Left ventricle myocardium superior (tissue), 1 donor: ENCODE measurements at places on chromosomes 3 and 15. TPM values are rescaled to one million over a fixed set of nuclear protein-coding genes. Genes with fewer than 3 reads are reported as not detected.

DNA sequence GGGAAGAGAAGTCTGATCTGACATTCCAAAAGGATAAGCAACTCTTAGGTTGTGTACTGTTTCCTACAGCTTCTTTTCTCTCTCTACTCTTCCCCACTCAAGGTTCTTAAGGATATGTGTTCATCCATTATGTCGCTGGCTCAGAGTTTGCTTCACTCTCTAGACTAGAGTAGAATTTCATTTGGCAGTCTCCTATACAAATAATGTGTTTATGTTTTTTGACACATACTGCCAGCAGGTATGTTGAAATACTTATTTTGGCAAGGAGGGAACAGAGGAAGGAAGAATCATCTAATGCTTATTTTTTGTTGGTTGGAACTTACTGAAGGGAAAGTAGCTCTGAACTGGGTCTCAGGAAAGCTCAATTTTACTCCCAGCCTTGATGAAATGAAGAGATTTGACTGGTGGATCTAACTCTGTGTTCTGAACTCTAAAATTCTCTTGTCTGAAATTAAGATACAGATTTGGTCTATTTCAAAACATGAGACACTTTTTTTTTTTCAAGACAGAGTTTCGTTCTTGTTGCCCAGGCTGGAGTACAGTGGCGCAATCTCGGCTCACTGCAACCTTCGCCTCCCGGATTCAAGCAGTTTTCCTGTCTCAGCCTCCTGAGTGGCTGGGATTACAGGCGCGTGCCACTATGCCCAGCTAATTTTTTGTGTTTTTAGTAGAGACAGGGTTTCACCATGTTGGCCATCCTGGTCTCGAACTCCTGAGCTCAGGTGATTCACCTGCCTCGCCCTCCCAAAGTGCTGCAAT, 7.6 kb upstream of the EMC3 start:
- no peak for DNase-seq

GRCh38 chr15:84824260-84825007, 7.3 kb downstream of the ALPK3 start:
- DNase-seq, result peak; percentile 54

DNA sequence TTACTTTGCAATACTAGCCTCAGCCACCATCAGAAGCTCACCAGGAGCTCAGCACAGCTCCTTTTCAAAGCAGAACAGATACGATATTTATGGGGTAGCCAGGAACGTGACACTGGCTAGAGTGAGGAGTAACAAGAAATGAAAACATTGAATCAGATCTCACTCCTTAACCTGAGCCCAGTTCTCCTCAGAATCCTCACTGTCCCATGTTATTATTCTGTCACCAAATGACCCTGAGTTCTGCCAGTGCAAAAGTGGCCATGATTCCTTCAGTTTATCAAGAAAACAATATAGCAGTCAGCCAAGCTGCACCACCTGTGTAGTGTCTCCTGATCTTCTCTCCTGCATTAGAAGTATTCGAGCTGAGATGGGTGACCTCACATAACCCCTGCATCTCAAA, 956.7 kb downstream of the TUSC7 start:
- DNase-seq, result no peak

- no peak for DNase-seq
Observed at GRCh38 chr15:98900356-98900755, 107.2 kb downstream of the PGPEP1L start.

DNA sequence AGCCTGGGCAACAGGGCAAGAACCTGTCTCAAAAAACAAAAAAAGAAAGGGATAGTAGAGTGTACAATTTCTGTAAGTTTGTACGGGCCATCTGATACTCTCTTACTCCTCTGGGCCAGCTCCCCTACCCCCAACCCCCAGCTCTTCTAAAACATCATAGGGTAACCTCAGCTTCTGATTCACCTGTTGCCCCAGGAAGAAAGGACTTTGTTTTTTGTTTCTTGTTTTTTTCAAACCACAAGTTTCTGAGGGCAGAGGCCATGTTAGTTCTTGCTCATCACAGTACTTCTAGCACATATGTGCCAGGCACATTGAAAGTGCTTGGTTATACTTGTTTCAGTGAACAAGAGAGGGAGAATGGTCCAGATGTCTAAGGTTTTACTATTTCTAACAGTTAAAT, 20.2 kb downstream of the ATOSA start:
- DNase-seq, result no peak

DNA sequence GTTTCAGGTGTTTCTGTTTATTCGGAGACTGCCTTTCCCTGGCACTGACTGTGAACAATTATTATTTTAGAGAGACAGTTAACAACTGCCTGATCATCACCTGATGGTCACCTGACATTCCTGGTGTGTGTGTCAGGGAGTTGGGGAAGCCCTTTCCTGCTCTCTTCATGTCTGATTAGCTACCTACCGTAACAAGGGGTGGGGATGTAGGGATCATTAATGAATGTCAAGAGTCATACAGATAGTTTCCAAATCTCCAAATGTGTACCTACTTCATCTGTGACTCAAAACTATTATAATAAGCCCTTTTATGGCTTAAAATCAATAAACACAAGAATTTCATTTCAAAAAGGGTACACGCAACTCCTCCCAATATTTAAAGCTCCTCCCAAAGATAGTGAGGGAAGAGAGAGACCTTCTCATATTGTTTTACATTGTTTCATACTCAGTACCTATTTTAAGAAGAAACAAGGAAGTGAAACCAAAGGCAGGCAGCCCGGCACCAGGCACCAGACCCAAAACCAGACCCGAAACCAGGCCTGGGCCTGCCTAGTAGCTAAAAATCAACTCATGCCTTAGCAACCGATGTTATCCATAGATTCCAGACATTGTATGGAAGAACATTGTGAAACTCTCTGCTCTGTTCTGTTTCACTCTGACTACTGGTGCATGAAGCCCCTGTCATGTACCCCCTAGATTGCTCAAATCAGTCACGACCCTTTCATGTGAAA, 844.9 kb upstream of the ALCAM start:
- no peak for DNase-seq

DNA sequence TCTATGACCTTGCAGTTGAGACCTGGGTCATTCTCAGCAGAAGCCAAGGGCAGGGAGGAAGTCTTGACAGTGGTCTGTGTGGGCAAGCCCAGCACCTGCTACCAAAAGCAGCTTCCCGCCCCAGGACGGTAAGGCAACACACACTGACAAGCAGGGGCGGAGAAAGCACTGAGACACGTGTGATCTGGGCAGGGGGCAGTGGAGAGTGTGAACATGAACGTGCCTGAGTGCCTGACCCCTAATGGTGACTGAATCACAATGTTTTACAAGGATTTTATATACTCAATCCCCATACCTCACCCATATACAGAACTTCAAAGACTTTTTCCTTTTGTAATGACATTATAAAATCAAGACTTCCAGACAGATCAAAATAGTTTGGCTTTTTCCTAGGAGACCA, 35.2 kb downstream of the ANP32A start:
- no peak for DNase-seq

- DNase-seq, result no peak
Observed at GRCh38 chr15:67741308-67741707, 84.0 kb upstream of the SKOR1 start.

DNA sequence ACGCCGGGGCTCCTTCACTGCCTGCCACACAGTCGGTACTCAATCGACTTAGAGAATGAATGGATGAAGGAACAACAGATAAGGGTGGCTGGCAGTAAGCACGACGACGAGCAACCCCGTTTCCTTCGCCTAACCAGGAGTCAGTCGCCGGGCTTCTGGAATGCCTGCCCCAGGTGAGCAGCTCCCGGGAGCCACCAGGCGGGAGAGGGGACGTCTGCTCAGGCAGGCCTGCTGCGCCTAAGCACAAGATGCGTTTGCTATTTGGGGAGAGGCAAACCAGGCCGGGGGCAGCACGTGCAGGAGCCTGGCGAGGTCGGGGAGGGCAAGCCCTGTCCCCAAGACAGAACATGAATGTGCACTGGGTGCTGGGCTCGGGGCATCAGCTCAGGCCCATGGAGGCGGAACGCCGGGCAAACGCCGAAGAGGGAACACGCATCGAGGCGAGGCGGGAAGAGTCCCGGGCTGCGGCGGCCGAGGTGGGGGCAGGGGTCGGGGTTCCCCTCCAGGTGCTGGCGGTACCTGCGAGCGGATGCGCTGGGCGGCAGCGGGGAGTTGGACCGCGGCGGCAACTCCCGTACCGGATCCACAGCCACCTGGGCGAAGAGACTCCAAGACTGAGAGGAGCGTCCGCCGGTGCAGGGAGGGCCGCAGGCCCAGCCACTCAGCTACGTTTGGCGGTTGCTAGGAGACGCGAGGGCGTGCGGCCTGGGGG, at the start of gene CFAP92:
CFAP92 (minus strand) TSS at position 616 of the 712 bp plus-strand sequence. CDS start 772 bp downstream, outside the sequence.
- peak; percentile 93 for DNase-seq

DNA sequence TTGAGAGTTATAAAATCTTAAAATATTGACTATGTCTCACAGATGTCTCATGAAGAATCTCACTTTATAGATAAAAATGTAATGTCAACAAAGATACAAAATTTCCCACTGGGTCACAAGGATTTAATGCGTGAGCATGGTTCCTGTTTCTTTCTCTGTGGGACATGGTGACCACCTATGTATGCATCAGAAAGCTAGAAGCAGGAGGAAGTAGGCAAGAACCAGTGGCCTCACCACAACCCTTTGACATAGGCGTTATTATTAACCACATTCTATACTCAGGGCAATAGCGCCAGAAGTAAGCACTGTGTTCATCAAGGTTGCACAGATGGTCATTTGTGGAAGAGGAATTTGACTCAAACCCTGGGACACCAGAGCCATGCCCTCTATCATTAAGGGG, 11.7 kb upstream of the ADAMTS17 start:
- no peak for DNase-seq

DNA sequence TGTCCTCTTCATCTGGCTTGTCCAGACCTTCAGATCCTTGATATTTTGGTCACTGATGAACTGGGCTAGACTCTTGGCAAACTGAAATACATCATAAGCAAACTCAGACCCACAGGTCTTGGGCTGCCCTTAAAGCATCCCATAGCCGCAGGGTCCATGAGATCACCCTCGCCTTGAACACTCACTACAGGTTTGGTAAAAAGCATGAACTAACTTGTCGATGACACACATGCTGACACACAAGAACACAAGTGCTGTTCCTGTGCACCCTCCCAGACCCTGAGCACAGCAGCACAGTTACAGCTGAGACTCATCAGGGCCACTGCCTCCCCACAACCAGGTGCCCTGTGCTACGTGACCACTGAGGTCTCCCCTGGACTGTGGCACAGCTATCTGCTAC, 21.0 kb downstream of the PFKFB4 start:
- DNase-seq, result no peak

DNA sequence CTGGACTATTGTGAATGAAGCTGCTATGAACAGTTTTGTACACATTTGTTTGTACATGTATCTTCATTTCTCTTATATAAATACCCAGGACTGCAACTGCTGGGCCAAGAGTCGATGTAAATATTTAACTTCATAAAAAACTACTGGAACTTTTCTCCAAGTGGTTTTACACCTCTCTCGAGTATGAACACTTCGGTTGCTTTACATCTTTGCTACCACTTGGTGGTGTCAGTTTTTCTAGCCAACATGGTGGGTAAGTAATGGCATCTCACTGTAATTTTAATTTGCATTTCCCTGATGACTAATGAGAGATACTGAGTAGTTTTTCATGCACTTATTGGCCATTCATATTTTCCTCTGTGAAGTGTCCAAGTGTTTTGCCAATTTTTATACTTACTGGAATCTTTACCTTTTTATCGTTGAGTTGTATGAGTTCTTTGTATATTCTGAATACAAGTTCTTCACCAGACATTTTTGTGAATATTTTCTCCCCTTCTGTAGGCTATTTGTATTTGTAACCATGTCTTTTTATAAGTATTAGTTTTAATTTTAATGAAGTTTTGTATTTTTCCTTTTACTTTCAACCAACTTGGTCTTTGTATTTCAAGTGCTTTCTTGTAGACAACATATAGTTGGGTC, 44.4 kb downstream of the PCOLCE2 start:
- DNase-seq, result no peak

DNA sequence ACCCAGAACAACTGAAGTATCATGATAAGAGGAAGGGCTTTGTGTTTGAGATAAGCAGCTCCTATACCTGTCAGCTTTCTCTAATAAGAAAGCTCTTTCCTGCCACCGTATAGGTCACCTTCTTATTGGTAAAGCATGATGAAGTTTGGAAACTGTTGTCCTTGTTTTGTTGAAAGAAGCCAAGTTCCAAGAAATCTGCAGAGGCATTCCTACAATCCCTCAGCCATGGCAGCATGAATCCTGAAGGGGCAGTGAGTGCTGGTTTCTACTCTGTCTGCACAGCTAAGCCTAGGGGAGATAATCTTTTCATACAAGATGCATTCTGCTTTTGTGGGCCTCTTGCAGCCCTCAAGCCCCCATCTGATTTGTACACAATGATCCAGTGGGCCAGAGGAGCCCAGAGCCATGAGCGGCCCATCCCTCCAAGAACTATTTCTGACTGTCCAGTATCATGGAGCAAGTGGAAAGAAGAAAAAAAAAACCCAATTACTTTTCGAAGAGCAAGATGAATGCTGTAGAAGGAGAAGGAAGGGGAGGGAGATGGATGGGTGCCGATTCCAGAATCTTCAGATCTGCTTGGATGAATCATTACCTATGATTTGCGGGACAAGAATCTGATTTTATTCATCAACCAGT, 1.9 kb upstream of the THBS1 start:
- DNase-seq, result no peak

- DNase-seq, result no peak
Observed at GRCh38 chr3:109643590-109643989, 306.2 kb upstream of the DPPA4 start.

GRCh38 chr3:165759041-165759440, 78.2 kb downstream of the BCHE start:
- no peak for DNase-seq

DNA sequence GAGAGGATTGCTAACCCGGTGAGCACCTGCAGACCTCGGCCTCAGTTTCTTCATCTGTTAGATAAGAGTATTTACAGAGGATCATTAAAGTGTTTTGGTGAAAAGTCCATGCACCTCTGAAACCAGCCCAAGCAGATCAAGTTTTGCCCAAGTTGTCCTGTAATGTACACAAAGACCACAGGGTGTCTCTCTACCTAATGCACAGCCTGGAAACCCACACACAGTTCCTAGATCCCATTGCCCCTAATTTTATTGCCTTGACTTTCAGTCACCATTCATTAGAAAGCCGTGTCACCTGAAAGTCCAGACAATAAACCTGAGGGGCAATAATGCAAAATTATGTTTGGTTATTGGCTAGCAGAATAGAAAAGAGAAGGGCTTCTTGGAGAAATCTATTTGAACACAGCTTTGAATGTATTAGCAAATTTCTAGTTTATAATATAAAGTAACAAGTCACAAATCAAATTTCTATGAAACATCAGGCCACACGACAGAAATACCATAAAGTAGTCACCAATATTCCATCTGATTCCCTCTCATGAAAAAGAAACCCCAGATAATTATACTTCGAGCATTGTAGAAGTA, 161.3 kb upstream of the SLC2A2 start:
- DNase-seq, result no peak

- no peak for DNase-seq
Observed at GRCh38 chr15:56985856-56986255, 67.4 kb downstream of the TCF12 start.

DNA sequence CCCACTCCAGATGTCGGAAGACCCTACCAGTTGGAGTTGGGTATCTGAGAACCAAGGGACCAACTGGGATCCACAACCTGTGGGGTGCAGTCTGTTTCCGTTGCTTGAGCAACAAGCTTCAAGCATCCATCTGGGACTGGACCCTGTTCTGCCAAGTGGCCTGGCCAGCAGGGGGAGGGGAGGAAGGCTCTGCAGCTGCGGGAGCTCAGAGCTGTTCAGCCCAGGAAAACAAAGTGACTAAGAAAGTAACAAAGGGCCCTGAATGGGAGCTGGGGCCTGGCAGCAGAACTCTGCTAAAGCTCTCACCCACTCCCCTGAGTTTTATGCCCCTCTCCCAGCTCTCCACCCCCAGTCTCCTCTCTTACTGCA, 2.7 kb downstream of the TYRO3 start:
- peak; percentile 80 for DNase-seq

The SPATA12 gene
- not detected for total RNA-seq

The PRSS50 gene
- 0.10 TPM for total RNA-seq

The MYRIP gene
- 0.84 TPM for total RNA-seq

The TERC gene
- total RNA-seq, result 3.5 TPM
